ENCODE measurements at places on chromosomes 1 and 21.

GRCh38 chr1:178986204-178986603 is 39.5 kb upstream of the FAM20B start:
- DNase-seq = no peak

GRCh38 chr1:117695796-117696490 is 90.1 kb downstream of the TENT5C start:
- DNase-seq = no peak

DNA sequence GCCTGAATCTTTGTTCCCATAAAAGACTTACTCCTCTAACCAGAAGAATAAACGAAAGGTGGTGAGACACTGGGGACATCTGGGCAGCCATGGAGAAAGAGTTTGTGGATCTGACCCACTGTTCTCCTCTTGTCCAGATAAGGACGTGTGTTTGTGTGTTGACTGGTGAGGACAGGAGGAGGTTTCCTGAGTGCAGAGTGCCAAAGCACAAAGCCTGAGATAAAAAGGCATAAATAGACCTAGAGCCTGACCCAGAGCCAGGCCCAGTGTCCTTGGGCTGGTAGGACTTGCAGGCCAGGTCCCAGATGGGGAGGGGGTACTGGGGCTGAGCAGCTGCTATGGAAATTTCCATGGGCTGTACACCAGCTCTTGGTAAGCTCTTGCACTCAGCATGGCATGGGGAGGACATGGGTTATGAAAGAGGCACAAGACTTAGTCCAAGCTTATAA is 19.6 kb upstream of the COQ8A start:
- no peak for DNase-seq

- no peak for DNase-seq
Observed at GRCh38 chr1:75996196-75996595, 64.0 kb upstream of the ASB17 start.

DNA sequence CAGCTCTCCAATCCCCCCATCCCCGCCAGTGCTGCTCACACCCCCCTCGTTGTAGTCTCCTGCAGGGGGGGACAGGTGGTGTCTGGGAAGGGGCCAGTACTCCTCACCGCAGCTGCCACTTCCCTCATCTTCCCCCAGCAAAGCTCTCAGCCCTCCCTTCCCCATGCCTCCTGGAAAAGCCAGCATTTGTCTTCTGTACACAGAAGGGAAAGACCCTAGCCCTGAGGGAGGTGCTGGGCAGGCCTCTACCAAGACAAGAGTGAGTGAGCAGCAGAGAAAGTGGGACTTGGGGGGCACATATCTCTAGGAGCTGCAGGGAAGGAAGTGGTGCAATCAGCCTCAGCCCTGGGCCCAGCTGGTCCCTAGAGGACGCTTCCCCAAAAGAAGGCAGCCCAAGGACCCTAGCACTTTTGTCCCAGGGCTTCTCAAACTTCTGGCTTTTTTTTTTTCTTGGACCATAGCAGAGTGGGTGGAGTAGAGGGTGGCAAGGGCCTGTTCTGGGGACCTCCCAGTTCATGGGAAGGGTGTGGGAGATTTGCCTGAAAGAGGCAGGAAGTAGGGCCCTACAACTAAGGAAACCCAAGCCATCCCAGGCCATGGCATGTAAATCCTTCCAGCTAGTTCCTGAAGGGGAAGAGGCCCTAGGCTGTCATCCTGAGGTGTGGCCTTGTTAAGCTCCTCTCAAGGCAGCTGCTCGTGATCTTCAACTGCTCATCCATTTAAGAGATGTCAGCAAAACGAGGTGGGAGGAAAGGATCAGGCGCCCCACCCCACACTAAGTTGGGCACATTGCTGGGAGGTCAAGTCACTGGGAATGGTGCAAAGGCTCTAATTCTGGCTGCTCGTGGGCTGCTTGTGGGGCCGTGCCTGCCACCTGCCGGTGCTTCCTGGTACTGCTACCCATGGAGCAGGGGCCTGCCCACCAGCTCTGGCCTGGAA is 12.6 kb downstream of the ZC3H12A start:
- peak; percentile 68 for DNase-seq

GRCh38 chr1:86594284-86594770 is 47.4 kb downstream of the CLCA4 start:
- no peak for DNase-seq

DNA sequence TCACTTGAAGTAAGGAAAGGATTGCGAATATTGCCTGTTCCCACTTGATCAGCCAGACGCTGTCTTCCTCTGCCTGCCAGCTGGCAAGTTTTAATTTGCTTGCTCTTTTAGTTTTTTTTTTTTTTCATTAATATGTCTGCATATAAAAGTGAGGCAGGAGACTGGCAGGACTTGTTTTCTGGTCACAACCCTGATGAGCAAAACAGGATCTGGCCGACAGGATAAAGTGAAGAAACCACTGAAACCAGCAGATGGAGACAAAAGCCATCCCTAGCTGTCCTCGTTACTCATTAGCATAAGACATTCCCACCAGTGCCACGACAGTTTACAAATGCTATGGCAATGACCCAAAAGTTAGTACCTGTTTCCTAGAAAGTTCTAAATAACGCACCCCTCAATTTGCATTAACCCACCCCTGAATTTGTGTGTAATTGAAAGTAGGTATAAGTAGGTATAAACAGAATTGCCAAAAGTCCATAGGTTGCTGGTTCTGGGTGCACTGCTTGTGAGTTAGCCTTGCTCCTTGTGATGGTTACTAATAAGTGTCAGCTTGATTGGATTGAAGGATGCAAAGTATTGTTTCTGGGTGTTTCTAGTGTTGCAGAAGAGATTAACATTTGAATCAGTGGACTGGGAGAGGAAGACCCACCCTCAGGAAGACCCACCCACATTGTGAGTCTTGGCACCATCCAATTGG is 60.8 kb downstream of the ZNF684 start:
- no peak for DNase-seq

DNA sequence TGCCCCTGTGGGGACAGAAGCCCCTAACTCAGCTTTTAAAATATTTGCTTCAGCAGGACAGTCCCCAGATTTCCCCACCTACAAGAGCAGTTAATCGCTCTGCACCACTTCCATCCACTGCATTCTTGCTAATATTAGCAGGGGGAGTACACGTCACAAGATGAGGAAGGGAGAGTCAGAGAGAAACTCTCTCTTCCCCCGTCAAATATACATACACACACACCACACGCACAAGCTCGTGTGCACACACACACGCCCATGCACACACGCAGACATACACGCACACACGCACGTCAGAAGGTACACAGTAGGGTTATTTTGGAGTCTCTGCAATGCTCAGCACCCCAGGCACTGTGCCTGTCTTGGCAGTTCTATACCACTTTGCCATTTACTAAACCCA is 2.1 kb downstream of the CLCA1 start:
- no peak for DNase-seq

DNA sequence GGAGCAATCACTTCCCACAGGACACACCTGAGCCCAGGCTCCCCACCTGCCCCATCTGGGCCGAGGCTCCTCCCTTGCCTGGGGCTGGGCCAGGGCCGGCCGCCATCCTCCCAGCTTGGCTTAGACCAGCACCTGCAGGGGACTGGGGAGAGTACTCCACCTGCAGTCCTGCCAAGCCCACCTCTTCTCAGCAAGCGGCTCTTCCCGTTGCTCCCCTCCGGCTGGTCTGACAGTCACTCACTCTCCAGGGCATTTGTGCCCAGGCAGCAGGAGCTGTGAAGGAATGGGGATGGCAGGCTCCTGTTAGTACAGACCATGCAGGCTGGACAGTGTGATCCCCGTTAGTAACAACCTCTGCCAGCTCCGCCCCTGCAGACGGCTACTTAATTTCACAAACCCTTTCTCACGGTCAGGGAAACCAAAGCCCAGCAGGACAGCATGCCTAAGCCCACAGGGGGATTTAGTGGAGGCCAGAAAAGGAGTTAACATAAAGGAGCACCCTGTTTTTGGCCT is at the start of gene FYB2:
FYB2 (minus strand) TSS at position 18 of the 513 bp plus-strand sequence. CDS start 114 bp downstream, outside the sequence.
- no peak for DNase-seq

DNA sequence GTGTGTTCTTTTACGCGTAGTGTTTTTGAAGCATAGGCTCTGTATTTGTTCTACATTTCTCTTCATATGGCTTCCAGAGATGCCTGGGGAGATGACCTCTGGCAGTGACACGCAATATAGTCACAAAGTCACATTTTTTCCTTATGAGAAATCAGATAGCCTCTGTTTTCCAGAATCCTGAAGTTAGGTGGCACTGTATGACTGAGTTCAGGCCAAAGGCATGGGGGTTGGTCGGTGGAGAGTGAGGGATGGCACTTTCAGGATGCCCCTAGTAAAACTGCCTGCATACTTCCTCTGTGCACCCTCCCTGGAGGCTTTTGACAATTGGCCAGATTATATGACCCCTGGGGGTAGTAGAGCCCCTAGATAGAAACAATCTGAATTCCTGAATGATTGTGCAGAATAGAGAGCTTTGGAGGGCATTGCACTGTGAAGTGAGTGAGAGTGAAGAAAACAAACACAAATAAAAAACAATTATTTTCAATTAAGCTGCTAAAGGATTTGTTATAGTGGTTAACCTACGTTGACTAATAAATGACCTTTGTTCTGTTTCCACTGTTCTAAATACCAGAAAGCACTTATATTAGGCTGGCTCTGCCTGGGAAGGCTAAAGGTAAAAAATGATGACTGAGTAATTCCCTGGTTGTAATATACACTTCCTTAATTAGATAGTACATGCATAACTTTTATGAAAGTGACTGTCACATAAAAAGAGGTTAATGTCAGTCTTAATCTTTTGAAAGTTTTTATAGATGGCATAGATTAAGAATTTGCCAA is 1660.8 kb downstream of the PLA2G4A start:
- no peak for DNase-seq

GRCh38 chr1:218217040-218217439 is 68.1 kb upstream of the RRP15 start:
- DNase-seq = no peak

DNA sequence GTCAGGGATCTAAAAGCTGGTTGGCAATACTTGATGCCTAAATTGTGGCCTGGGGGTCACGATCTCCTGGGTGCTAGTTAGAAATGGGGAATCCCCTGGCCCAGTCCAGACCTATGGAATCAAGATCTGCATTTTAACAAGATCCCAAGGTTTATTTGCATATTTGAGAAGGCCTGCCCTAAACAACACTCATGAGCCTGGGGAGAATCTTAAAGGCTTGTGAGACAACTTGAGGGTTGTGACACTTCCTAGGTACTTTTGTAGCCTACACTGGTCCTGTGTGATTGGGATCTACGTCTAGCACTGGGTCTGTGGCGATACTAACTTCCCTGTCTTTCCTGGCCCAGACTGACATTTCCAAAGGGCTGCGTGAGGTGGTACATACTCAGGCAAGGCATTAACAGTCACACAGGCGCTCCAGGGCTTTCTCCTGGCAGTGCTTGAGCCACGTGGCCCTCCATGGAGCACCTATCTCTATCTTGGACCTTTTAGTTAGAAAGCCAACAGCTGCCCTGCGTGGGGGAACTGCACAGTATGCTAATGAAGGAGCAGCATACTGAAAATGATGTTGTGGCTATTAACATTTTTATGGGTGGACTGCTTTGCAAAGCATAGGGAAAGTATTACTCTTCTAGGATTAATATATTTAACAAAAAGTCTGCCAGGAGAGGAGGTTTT is 263.1 kb downstream of the ST6GALNAC3 start:
- no peak for DNase-seq

- DNase-seq = no peak
Observed at GRCh38 chr21:42093991-42094421, 22.9 kb downstream of the UMODL1 start.

DNA sequence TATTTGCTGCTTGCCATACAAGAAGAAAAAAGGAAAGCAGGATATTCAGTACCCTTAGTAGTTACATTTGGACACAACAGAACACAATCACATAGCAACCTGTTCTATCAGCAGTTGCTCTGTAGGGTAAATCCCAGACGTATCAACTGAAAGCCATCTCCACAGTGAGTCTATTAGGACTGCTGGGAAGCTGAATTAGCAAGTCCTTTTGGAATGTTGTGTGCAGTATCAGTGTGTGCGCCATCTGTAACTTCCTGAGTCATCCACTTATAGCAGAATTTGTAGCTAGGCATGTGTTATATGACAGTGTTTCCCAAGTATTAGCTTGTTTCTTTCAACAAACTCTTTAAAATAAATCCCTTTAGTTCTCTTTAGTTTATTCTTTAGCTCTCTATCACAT is 21.3 kb downstream of the CCDC30 start:
- no peak for DNase-seq

DNA sequence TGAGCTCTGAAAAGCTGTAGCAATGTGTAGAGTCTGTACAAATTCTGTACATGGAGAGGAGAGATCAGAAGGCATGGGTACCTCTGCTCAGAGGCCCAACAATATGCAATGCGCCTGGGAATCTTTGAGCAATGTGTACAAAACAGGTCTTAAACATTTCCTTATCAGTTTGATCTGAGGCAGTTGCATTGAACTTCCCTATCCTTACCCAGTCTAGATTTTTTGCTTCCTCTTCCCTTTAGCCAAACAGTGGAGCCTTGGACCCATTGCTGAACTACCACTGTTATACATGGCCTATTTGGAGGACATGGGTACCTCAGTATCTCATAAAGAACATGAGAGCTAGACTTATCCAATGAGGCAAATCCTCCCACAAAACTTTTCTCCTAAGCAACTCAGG is 12.6 kb upstream of the MNDA start:
- DNase-seq = no peak

DNA sequence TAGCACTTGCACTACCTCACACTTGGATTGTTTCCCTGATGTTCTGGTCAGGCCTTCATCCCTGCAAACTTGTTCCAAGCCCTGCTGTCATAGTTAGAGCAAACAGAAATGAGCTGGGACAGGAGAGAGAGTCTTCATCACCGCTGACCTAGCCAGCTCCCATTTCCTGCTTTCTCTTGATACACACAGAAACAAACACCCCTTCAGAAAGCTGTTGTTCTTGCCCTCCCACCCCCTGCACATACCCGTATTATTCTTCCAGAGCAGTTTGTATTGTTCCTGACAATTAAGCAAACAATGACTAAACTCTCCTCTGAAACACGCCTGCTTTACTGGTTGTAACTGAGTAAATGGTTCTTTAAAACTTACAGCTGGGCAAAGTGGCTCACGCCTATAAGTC is 2.9 kb upstream of the SYT2 start:
- no peak for DNase-seq

GRCh38 chr21:39441502-39442475 is 3.8 kb downstream of the LCA5L start:
- DNase-seq = no peak

DNA sequence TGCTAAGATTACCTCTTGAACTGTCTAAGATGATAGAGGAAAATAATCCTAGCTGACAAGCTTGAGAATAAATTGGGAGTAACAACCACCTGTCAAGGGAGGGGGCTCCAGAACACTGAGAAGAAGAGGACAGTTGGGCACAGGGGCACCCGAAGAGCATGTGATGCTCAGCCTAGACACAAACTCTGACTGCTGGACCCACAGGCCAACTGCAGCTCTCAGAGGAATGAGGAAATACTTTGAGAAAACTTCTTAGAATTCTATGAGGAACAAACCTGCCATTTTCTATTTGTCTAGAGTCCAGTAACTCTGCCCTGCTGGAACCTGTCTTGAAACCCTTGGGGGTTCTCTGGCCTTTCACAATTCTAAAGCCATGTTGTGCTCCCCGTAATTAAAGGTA is 124.1 kb upstream of the KCNK2 start:
- no peak for DNase-seq

GRCh38 chr1:230313453-230314141 is 112.5 kb downstream of the PGBD5 start:
- no peak for DNase-seq

All from activated CD4-positive, alpha-beta T cell treated with anti-CD3 and anti-CD28 coated beads for 1 hour (primary cell).